Fibroblast of upper back skin (primary cell): ENCODE measurements at places on chromosomes 12 and 14.

DNA sequence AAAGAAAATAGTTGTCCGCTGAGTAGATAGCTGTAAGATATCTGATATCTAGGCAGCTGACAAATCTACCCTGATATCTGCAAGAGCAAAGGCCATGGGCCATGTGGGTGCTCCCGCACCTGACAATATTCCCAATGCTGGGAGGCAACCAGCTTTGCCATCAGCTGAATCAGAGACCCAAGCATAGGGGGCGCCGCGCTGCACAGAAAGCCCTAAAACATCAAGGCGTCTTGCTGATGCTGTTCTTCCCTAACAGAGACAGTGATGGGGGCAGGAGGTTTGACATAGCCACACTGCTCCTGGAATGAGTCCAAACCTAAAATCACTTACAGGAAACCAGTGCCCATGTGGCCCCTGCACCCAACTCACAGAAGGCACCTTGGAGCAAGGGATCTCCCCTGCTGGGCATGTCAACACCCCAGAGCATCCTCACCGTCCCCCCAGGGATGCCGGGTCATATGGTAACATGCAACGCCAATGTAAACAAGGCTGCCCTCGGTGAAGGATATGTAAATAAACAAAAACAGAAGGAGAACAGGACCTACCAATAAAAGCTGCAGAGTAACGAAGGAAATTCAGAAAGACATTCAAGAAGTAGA lies 199.5 kb downstream of the TMEM132D start:
- DNase-seq: no peak

DNA sequence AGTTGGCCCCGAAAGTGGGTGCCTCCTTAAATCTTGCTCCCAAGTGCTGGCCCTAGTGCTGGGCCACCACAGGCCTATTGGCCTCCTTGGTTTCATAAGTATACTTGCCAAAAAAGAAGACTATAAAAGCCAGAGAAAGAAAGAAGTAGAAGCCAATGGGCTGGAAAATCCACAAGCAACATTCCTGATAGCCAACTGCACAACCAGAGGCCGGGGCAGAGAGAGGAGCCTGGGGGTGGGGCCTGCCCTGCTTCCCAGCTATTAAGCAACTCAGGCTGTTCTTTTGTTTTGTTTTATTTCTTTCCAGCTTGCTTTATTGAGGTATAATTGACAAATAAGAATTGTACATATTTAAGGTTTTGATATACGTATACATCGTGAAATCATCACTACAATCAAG lies 177.2 kb upstream of the NTF3 start:
- DNase-seq: no peak

DNA sequence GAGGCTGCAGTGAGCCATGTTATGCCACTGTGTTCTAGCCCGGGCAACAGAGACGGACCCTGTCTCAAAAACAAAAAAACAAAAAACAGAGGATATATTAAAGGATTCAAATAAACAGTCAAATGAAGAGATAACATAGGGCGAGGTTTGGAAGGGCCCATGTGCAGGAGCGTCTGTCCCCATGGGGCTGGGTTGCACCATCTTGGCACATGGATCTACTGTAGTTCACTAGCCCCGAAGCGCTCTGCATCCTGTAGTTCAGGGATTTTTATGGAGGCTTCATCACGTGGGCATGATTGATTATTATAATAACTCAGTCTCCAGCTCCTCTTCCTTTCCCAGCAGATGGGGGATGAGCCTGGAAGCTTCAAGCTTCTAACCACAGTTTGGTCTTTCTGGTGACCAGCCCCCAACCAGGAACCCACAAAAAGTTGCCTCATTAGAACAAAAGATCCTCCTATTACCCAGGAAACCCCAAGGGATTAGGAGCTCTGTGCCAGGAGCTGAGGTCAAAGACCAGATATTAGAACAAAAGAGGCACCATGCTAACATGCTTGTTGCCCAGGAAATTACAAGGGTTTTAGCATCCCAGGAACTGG lies 59.9 kb downstream of the HCAR2 start:
- DNase-seq: peak; percentile 57

DNA sequence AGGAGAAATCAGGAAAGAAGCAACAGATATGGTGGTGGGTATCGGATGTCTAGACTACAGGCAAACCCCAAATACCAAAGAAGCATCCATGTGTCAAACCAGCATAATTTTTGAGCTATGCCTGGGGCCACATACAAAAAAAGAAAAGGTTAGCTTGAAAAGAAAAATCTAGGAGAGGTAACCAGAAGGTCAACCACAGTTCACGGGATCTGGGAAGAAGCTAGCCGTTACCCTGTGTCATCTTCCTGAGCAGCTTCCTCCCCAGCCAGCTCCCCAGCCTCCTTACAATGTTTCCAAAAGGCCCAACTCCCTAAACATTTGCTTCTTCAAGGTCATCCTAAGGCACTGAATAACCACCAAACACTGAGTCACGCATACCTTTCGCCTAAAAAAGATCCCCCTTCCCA lies 3.1 kb downstream of the SINHCAF start:
- DNase-seq: peak; percentile 63

- no peak for DNase-seq
Measured at GRCh38 chr14:58414845-58415244, 12.5 kb downstream of the TIMM9 start.

DNA sequence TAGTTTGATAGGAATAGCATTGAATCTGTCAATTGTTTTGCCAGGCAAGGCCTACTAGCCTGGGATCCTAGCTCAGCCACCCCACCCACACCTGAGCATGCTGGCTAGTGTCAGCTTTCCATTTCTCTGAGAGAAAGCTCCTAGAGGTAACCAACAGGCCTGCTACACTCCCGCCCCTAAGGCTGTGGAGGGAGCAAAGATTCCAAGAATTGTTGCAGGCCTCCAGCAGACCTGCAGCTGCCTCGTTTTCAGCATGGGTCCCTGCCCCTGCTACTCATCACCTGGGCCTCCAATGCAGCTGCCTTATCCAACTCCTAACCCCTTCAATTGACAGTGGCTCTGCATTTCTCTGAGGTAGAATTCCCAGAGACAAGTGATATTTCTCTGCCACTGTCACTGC lies 852.4 kb upstream of the MDGA2 start:
- DNase-seq: no peak

DNA sequence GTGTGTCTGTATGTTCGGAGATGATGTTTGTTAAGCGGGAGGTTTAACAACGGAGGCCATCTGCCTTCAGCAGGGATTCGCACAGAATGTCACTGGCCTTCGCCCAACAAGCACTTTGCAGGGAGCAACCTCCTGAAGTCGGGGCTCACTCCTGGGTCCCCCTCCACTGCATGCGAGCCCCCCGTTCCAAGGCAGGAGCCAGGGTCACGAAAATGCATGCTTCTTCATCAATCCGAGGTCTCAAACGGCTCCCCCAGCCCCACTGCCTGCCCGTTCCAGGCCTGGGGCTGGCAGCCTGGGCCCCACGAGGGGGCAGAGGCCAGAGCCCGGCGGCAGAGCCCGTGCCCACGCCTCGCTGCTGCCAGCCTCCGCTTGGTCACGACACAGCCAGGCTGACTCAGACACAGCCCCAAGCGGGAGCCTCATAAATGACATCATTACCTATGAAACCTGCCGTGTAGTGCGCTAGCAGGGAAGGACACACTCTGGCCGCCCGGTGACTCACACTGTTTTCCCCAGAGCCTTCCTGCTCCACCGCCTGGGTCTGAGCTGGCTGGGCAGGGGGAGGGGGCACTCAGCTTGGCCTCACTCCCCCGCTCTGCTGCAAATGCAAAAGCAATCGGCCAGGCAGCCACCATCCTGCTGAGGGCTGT lies 169.5 kb upstream of the RTL1 start:
- DNase-seq: peak; percentile 95

GRCh38 chr12:22904485-22904884 lies 279.5 kb downstream of the ETNK1 start:
- no peak for DNase-seq

DNA sequence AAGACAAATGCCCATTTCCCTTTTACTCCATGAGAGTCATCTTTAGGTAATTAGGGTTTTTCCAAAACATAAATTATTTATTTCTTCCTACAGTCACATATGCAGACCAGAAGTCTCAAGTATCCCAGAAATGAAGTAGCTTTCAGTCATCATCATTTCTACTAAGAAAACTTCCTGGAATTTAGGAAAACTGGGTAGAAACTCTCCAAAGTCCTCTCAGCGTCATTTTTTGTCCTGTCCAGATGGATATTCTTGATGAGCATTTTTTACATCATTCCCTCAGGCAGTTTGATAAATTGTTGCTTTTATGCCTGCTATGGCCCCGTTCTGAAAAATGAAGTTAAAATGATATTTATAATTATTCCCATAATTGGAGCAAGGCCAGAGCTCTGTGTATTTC lies 93.9 kb upstream of the DCN start:
- peak; percentile 41 for DNase-seq

DNA sequence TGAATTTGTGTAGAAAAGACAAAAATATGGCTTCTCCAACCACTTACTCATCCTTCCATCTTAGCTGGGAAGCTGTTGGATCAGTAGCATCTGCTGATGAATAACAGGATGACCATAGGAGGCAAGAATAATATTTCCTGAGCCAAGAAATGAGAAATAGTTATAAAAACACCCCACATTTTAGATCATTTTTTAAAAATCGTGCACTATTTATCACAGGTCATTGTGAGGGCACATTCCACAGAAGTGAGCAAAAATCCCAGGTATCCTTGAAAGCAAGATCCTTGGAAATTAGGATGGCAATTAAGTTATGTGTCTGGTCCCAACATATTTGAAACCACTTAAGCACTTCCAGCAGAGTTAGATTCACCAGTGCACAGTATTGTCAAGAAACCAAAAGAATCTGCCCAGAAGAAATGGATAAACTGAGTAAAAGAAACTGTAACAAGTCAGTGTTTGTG lies 8.4 kb downstream of the FAR2 start:
- DNase-seq: peak; percentile 78

- no peak for DNase-seq
Measured at GRCh38 chr14:92656306-92657081, 91.9 kb downstream of the LGMN start.

DNA sequence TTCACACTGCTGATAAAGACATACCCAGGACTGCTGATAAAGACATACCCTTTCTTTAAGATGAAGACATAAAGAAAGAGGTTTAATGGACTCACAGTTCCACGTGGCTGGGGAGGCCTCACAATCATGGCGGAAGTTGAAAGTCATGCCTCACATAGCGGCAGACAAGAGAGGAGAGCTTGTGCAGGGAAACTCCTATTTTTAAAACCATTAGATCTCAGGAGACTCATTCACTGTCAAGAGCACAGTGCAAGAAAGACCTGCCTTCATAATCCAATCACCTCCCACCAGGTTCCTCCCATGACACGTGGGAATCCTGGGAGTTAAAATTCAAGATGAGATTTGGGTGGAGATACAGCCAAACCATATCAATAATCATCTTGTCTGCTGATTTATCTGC lies 278.1 kb downstream of the SLC6A15 start:
- no peak for DNase-seq

DNA sequence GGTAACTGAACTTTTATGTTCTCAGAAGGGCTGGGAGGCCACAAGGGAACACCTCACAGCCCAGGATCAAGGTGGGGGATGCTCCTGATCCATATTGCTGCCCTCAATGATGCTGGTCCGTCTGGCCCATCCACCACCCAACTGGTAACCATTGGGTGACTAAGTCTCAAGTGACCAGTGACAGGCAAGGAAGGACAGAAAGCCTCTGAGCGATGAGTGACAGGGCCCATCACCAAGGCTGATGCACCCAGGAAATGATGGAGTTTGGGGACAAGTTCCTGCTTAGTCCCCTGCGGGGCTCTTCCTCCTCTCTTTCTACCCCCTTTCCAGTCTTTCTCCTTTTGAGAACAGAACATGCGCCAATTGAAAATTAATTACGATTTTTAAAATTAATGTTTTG lies 2.6 kb upstream of the MMP19 start:
- DNase-seq: no peak

DNA sequence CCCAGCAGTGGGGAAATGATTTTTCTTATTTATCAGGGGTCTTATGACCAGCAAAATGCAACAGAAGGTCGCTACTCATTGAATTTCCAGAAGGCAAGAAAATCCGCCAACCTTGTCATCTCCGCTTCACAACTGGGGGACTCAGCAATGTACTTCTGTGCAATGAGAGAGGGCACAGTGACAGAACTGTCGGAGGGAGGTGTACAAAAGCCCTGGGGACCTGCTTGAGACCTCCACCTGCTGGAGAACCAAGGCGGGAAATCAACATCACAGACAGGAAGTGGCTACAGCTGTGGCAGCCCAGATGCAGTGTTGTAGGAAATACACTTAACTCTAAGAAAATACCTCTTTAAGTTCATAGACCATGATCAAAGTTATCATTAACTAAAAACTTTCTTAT lies 250.9 kb upstream of the OR4E1 start:
- DNase-seq: no peak

DNA sequence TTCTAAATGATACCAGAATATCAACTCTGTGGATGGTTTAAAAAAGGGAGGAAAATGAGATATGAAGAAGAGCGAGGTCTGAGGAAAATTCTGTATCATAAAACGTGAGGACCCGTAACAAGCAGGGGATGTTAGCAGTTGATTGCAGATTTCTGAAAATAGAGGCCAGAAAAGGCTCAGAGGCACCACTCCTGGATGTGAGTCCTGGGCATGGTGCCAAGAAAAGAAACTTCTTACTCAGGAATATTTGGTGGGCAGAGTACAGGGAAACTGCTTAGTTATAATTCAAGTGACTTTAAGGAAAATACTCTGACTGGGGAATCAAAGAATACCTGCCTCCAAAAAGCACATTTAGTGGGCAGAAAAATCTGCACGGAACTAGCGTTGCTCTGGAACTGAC lies 85.5 kb downstream of the PRICKLE1 start:
- peak; percentile 44 for DNase-seq

- peak; percentile 23 for DNase-seq
Measured at GRCh38 chr12:116354950-116355783, 77.7 kb upstream of the MED13L start.

DNA sequence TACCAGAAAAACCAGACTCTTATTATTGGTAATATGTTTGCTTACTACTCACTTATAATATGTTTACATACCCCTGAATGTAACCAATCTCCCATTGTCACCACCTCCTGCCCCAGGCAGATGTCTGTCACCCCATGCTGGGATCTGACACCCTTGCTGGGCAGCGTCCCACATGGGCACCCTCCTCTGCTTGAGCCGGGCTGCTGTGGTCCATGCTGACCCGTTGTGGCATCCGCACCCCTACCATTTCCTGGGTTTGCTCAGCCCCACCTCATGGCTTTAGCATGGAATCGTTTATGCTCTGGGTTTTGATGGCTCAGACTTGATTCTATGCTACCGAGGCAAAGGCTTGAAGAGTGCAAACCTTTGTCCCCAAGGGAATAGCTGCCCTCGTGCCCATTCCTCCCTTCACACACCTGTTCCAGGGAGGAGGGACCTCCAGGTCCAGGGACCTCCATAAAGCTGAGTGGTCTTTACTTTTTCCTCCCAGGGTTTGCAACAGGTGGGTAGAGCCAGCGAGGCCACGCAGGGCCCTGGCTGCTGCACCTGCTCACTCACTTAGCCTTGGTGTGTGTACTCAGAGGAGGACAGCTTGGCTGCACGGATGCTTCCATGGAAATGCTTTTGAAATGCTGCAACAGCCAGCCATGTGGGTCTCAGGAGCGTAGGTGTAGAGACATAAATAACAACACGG lies 68.7 kb downstream of the PRMT8 start:
- no peak for DNase-seq
